ENCODE measurements at places on chromosomes 3 and 15.

- DNase-seq, result no peak
Measured at GRCh38 chr3:185210621-185211142, 43.2 kb downstream of the EHHADH start.

- no peak for DNase-seq
Measured at GRCh38 chr15:72271895-72272212, 500 bp downstream of the PARP6 start.

- DNase-seq, result no peak
Measured at GRCh38 chr15:92001307-92001706, 147.8 kb downstream of the SLCO3A1 start.

- no peak for DNase-seq
Measured at GRCh38 chr3:85004147-85004546, 45.4 kb downstream of the CADM2 start.

DNA sequence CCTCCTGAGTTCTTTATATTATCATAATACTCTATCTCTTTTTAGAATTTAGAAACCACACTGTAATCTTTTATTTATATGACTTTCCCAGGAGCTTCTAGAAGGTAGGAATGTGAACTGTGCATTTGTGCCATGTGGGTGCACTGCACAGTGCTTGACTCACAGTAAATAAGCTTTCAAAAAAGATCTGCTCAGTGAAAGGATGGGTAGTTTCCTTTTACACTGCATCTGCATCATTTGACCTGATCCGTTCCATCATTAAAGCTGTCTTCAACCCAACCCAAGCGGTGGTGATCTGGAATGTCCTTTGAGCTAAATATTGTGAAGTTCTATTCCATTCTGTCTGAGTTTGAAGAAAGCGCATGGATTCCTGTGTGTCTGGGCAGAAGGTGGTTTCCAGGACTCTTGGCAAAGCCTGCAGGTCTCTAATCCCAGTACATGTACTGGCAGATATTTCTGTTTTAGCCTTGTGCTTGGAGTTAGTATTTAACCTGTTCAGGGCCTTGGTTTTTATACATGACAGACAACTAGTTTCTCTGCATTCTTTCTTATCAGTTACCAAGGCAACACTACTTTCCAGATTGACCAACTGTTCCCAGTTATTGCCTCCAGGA lies 96.7 kb downstream of the DHX30 start:
- no peak for DNase-seq

DNA sequence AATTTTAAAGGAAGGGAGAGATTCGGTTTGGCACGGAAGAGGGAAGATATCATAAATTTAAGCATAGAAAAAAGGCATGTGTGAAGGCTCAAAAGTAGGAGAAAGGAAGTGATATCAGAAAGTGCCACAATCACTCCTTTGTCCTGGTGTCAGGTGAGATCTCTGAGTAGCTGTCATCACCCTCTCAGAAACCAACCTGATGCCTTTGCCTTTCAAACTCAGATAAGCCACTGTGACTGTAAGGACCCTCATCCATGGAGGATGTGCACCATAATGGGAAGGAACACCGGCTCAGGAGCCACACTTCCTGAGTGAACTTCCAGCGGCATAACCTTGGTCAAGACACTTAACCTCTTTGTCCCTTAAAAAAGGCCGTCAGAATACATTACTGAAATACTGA lies 318.7 kb upstream of the SEMA6D start:
- DNase-seq, result no peak

DNA sequence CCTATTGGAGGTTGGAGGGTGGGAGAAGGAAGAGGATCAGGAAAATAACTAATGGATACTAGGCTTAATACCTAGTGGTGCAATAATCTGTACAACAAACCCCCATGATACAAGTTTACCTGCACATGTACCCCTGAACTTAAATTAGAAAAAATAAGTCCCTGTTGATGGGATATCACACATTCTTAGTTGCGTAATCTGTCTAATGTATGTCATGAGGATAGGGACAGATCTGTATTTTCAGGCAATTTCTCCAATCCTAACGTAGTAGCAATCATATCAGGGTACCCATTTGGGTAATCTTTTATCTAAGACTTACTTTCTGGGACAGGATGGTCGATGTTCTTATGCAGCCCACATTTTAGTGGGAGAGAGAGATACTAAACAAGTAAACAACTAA lies 239.1 kb upstream of the AZI2 start:
- no peak for DNase-seq

DNA sequence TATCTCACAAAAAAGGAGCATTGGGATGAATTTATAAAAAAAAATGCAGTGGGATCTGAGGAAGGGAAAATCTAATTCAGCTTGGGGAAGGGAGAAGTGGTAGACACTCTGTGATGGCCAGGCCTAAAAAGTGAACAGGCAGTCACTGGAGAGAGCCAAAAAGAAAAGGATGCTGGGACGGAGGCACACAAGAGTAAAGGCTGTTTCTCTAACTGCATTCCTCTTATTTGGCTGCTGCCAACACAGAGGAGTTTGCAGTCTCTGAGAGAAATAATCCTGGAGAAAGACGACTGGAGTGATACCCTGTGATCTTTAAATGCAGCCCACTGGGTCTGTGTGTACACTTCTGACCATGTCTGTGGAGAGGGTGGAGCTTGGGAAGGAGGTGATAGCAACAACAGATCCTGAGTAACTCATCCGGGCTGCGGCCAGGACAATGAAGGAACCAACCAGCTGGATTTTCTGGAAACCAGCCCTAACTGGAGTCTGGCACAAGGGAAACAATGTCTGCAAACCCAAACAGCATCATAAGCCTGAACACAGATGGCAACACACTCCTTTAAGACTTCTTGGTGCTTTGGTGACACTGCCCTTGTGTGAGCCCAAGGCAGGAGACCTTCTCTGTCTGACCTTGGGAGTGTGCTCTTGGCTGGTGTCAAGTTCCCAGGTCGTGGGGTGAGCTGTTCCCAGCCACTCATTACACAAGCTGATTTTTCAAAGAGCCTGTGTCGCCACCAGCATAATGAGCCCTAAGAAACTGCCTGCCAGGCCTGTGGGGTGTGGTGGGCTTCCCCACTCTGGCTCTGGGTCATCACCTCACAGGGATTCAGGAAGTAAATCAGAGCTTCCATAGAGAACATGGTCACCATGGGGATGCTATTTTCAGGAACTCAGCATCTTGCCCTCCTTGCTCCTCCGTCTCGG lies 8.0 kb downstream of the FYCO1 start:
- no peak for DNase-seq

DNA sequence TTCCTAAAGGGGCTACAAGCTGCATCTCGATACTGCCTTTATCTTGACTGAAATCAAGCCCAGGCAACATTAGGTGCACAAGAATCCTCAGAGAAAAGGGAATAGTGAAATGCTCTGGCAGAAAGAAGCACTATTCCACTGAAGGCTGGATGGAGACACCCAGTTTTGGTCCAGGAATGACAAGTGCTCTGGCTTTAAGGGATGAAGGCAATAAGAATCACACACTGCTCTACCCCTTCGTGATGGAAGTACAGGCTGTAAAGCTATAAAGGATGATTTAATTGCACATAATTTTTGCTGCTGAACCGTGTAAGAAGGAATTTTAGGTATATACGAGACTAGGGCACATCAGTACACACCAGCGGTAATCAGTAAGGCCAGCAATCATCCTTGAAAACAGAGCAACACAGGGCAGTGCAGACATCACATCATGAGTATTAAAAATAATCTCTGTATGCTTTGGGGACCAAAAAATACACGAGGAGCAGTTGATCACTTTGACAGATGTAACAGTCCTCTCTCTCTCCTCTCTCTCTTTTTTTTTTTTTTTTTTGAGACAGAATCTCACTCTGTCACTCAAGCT lies 414.6 kb upstream of the TBL1XR1 start:
- DNase-seq, result no peak

DNA sequence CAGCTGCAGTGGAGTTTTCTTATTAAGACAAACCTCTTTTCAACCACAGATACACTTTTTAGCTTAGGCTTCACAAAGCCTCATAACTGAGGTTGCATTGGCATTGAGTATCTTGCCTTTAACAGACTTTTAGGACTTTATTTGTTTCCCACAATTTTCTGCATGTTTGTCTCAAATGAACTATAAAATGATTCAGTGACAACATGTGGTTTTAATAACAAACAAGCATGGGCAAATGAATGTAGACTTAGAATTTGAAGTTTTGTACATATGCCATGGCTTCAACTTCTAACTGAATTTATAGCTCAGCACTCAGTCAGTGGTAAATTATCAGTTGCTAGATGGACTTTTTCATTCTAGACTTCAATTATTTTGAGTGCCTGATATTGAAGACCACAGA lies 101.6 kb downstream of the SLC25A26 start:
- DNase-seq, result no peak

DNA sequence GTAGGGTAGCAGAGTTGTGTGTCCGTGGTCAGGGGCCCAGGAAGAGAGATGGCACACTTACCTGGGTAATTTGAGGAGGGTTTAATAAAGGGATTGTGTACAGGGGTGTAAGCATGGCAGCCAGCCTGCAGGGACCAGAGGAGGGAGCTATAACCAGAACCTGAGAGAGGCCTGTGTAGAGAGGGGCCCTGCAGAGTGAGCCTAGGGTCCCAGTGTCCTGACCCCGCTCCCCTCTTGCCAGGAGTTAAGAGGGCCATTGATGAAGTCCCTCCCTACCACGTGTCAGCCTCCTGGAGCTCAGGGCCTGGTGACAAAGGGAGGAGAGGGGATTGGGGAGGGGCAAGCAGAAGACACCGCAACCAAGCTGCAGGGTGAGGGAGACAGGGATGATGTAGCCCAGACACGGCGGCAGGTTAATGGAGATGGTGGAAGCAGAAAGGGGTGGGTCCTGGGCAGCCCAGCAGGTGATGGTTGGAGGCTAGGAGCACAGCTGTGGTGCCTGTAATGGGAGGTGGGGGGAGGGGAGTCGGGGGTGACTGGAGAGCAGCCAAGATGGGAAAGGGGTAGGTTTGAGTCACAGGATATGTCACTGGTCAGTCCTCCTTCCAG lies 165.4 kb upstream of the TOPAZ1 start:
- DNase-seq, result no peak

GRCh38 chr3:7038394-7038793 lies 177.5 kb downstream of the GRM7 start:
- no peak for DNase-seq

GRCh38 chr3:131972550-131972949 lies 62.3 kb downstream of the CPNE4 start:
- DNase-seq, result no peak

DNA sequence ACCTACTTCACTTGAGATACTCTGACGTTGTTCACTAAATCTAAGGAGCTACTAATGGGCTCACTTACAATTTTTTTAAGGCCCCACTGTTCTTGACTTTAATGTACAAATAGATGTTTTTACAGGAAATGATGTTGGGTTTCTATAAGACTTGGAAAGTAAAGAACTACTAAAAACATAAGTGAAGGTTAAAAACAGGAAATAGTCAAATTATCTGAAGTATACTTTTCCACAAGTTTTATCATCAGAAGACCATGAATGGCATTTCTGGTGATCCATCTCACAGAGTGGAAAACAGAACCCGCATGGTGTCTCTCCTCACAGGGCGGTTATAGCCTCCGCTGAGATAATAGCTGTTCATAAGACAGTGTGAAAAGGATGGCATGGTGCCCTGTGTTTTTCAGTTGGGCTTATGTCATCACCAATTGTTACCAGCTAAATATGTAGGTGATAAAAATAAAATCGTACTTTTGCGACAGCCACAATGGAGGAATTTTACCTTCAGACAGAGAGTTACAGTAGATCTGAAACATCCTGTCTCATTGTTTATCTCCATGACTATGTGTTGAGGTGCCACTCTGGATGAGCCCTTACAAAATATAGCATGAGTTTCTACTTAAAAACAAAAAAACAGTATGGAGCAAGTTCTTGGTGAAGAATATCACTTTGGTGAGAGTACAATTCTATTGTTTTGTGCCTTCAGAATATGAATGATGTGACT lies 462.4 kb downstream of the RAP2B start:
- DNase-seq, result no peak

GRCh38 chr15:63073497-63074172 lies 31.1 kb downstream of the TPM1 start:
- no peak for DNase-seq

DNA sequence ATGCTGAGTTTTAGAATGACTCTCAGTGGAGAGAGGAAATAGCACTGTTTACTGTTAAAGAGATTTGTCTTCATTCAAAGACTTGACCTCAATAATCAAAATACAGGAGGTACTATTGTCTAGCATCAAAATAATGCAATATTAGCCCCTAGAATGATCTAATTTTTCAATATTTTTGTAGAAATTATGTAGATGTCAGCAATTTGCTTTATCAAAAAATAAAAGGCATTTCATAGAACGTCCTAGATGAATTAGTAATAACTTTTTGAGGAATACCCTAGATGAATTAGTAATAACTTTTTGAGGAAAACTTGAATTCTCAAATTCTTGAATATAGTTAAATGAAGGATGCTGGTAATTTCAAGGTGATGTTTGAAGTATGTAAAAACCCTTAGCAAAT lies 1252.1 kb upstream of the CADM2 start:
- no peak for DNase-seq

DNA sequence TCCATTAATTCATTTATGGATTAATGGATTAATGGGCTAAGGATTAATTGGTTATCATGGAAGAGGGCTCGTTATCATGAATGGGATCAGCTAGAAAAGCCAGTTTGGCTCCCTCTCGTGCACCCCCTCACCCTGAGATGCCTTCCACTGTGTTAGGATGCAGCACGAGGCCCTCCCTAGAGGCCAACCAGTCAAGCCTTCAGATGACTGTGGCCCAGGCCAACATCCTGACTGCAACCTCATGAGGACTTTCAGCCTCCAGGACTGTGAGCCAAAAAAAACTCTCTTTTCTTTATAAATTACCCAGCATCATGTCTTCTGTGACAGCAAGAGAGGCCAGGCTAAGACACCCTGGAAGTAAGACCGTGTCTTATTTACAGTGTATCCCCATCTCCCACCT lies 9.0 kb downstream of the EFCAB12 start:
- no peak for DNase-seq

DNA sequence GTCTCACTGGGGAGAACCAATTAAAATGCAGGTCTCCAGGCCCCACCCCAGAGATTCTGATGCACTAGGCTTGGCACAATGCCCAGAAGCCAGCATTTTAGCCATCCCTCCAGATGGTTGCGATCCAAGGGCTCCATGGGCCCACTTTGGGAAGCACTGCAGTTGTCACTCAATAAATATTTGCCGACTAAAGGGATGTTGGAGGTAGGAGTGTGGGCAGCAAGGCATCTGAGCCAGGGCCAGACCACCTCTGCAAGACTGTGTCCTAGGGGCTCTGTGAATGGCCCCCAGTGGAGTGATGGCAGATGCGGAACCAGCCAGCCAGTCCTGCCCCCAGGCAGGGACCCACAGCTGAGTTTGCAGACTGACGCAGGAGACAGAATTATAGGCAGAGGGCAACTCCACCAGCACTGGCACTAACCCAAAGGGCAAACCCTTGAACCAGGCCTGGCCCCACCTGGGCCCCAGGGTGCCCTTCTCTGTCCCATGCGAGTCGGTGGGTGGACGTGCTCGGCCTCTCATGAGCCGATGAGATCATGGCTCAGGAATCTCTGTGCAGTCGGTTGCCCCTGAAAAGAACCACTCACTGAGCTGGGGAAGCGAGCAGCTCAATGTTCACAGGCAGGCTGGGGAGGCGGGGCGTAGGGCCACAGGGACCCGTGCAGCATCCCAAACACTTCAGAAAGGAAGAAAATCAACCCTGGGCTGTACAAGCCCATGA lies 49.7 kb downstream of the SEMA5B start:
- no peak for DNase-seq

GRCh38 chr3:102002056-102002455 lies 152.7 kb downstream of the NFKBIZ start:
- DNase-seq, result no peak

GRCh38 chr3:144054766-144055165 lies 83.1 kb downstream of the DIPK2A start:
- no peak for DNase-seq

Measured in GM19239 (cell line).